ENCODE measurements at places on chromosomes 1 and 21.

GRCh38 chr1:227445746-227446145 lies 117.6 kb upstream of the ZNF678 start:
- H3K36me3 ChIP-seq, result no peaks in the 10 kb centered on the region
- H3K27ac ChIP-seq, result no peak overlapping the region
- no peak overlapping the region for H3K4me3 ChIP-seq
- H3K4me1 ChIP-seq, result no peaks in the 10 kb centered on the region

DNA sequence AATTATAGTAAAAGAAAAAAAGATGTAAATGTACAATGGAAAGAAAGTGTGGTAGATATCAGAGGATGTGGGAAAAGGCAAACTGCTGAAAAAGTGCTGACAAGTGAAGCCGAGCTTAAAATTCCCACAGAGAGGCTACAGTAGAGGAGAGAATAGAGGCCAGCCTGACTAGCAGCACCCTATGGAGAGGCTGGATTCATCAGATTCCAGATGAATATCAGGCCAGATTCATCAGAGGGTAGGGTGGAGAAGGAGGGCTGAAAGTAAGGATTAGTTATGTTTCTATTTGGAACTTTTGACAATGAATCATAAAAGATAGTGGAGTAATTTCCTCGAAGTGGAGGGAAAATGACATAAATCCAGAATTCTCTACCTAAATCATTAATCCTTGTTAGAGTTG lies 60.4 kb upstream of the NEK7 start:
- no peaks in the 10 kb centered on the region for H3K36me3 ChIP-seq
- H3K27me3 ChIP-seq, result no peaks in the 10 kb centered on the region
- H3K27ac ChIP-seq, result no peak overlapping the region
- H3K4me1 ChIP-seq, result peaks cover 7% of the 10 kb centered on the region
- H3K4me3 ChIP-seq, result no peak overlapping the region
- no peak for DNase-seq

DNA sequence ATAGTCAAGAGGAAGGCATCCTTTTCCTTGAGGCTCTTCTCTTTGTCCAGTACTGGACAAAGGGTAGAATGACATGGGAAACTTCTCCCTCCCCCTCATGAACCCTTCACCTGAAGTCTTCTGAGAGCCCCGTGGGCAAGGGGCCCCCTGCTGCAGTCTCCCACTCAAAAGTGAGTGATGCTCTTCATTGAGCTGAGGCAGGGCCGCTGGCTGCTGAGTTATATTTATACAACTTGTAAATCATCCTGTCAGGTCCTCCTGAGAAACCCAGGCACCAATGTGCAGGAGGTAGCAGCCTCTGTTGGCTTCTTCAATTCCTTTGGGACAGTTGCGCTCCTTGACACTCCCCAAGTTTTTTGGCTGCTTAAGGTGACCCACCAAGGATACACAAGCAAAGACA lies 150.2 kb downstream of the IGSF21 start:
- no peak overlapping the region for H3K4me3 ChIP-seq
- H3K36me3 ChIP-seq, result no peaks in the 10 kb centered on the region
- DNase-seq, result no peak
- no peaks in the 10 kb centered on the region for H3K4me1 ChIP-seq

GRCh38 chr1:235527196-235527814 lies 23.1 kb upstream of the B3GALNT2 start:
- no peak overlapping the region for H3K4me3 ChIP-seq
- H3K36me3 ChIP-seq, result no peaks in the 10 kb centered on the region
- no peaks in the 10 kb centered on the region for H3K4me1 ChIP-seq
- no peaks in the 10 kb centered on the region for H3K27me3 ChIP-seq
- H3K27ac ChIP-seq, result no peak overlapping the region

DNA sequence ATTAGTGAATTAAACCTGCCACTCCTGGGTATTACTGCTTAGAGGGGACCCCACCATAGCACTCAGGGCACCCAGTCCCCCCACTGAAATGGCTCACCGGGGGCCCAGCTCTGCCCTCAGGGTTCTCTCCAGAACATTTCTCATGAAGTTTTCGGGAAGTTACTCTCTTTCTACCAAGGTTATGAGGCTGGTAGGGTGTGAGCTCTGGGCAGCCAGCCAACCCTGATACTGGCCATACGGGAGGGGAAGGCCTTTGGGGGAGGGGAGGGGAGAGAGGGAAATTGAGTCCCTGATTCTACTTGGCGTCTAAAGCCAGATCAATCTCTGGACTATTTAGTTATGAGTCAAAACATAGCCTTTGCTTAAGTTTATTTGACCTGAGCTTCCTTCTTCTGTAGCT lies 12.9 kb upstream of the PDE9A start:
- no peak for DNase-seq
- no peak overlapping the region for H3K4me3 ChIP-seq
- peaks cover 39% of the 10 kb centered on the region for H3K27me3 ChIP-seq
- H3K27ac ChIP-seq, result no peak overlapping the region
- no peaks in the 10 kb centered on the region for H3K36me3 ChIP-seq

- H3K27ac ChIP-seq, result no peak overlapping the region
- peaks cover 12% of the 10 kb centered on the region for H3K36me3 ChIP-seq
- DNase-seq, result no peak
- H3K4me1 ChIP-seq, result peaks cover 9% of the 10 kb centered on the region
- peaks cover 16% of the 10 kb centered on the region for H3K27me3 ChIP-seq
These were observed 57.3 kb downstream of the ACBD3 start for GRCh38 chr1:226129230-226129629.

DNA sequence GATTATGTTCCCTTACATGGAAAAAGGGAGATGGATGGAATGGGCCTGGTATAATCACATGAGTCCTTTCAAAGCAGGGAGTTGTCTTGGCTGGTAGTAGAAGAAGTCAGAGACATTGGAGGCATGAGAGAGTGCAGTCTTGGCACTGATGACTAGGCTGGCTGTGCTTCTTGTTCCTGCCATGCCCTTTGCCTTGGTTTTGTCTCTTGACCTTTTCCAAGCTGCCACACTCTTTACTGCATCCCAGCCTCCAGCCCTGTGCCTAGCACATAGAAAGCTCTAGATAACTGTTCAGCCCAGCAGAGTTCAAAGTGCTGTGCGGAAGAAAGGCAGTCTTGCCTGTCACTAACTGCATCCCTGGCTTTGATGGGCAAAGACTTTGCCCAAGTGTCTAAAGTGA lies 412.6 kb downstream of the PRDM2 start:
- no peak for DNase-seq
- H3K4me1 ChIP-seq, result no peaks in the 10 kb centered on the region
- H3K27ac ChIP-seq, result no peak overlapping the region
- no peak overlapping the region for H3K4me3 ChIP-seq
- H3K36me3 ChIP-seq, result no peaks in the 10 kb centered on the region
- H3K27me3 ChIP-seq, result peaks cover 36% of the 10 kb centered on the region

All from effector memory CD8-positive, alpha-beta T cell (primary cell).